Spinal cord (tissue), 10 donors: ENCODE measurements at places on chromosomes 1 and 21. TPM values are rescaled to one million over a fixed set of nuclear protein-coding genes. Genes with fewer than 3 reads are reported as not detected.

DNA sequence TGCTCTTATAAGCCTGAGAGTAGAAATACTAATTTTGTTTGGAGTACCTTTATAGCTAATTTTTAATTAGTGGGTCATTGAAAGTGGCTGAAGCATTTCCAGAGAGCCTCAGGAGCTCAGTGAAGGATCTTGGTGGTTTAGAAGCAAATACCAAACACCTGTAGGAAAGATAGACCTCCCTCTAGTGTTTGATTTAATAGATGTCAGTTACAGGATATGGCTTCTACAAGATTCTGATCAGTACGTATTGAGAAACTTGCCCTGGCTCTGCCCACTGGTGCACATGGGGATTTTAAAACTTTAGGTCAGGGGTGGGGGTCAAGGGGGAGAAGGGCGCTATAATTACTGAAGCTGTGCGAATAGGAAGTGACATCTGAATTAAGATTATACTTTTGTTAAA, 122.2 kb downstream of the POU2F1 start:
- no peak for DNase-seq

GRCh38 chr1:232308616-232309015, 321.3 kb downstream of the SIPA1L2 start:
- DNase-seq = no peak

- no peak for DNase-seq
Observed at GRCh38 chr1:233431753-233432403, 104.4 kb downstream of the MAP3K21 start.

DNA sequence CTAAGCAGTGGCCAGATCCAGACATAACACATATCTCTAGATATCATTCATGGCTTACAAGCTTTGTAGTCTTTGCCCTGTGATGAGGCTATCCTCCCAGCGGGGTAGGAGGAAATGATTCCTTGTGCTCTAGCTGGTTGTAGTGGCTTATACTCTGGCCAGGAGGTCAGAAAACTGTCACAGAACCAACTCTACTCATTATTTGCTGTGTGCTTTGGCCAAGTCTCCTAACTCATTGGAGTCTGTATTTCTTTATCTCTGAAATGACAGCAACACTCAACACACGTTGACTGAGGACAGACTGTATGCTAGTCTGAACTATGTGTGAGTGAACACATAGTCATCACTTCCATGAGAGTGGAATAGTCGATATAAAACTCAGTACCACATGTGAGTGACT, 116.7 kb upstream of the F3 start:
- no peak for DNase-seq

GRCh38 chr21:42568376-42568775, 54.7 kb downstream of the SLC37A1 start:
- no peak for DNase-seq

The AADACL3 gene
- polyA plus RNA-seq = not detected

DNA sequence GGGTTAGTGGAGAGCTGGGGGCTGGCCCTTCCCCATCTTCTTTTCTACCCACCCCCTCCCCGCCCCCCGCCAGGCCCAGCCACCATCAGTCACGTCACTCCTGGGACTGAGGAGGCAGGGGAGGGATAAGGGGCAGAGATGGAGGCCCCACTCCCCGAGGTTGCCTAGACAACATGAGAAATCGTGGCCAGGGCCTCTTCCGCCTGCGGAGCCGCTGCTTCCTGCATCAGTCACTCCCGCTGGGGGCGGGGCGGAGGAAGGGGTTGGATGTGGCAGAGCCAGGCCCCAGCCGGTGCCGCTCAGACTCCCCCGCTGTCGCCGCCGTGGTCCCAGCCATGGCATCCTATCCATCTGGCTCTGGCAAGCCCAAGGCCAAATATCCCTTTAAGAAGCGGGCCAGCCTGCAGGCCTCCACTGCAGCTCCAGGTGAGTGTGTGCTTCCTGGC, 1.2 kb downstream of the AMPD2 start:
- peak; percentile 86 for DNase-seq

DNA sequence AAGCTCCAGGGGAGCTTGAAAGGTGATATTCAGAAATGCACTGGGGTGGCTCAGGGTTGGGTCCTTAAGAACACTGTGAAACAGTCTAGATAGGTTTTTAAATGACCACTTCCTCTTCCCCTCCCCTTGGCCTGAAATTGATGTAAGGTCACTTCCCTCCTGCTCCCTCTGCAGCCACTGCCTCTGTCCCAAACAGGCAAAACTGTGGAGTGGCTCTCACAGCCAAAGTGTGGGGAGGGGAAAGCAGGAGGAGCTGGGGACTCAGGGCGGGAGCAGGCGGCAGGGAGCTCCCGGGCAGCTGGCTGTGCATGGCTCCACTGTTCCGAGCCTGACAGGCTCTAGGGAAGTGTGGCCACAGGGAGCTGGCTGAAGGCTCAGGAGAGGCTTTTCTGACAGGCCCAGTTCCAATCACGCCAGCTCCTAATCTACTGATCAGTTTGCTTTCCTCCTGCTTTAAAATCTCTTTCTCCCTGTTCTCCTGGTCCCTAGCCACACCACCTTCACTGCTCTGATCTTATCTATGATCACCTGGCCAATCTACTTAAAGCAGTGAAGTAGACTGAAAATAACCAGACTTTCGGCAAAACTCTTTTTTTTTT, 5.1 kb upstream of the CSRP1 start:
- DNase-seq = no peak

GRCh38 chr1:199226163-199226562, 587.3 kb downstream of the PTPRC start:
- DNase-seq = no peak
